T-cell (primary cell): ENCODE measurements at places on chromosomes 6 and 20. TPM values are rescaled to one million over a fixed set of nuclear protein-coding genes. Genes with fewer than 3 reads are reported as not detected.

DNA sequence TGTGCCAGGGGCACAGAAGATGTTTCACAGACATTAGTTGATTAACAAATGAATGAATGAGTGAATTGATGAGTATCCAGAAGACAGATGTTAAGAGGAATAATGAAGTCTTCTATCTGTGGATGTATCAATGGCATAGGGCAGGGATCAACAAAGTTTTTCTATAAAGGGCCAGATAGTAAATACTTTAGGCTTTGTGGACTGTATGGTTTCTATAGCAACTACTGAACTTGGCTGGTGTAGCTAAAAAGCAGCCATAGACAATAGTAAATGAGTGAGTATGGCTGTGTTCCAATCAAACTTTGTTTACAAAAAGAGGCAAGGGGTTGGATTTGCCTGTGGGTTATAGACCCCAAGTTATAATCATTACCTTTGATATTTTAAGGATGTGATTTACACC is 144.0 kb downstream of the PRL start:
- no peak for DNase-seq
- H3K4me1 ChIP-seq = peaks cover 3% of the 10 kb centered on the region
- no peaks in the 10 kb centered on the region for H3K27me3 ChIP-seq
- H3K4me3 ChIP-seq = no peak overlapping the region
- H3K27ac ChIP-seq = no peak overlapping the region

DNA sequence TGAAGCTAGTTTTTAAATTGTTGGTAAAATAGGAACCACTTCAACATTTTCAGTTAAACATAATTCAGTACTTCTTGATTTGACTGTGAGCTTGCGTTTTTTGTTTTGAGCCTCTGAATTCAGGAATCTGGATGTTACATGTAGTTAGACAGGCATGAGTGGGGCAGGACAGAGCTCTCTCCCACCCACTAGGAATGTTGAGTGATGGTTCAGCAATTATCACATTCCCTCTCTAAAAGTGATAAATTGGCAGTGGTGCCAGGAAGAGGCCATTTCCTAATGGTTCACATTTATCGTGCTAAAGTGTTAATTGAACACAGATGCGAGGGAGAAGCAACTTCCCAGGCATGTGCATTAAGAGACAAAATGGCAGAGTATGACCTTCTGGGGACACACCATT is 465.5 kb upstream of the HTR1E start:
- H3K27me3 ChIP-seq = no peaks in the 10 kb centered on the region
- no peaks in the 10 kb centered on the region for H3K4me1 ChIP-seq
- no peak overlapping the region for H3K27ac ChIP-seq
- H3K36me3 ChIP-seq = no peaks in the 10 kb centered on the region
- H3K4me3 ChIP-seq = no peak overlapping the region
- DNase-seq = no peak

GRCh38 chr6:100633096-100633777 is 168.5 kb upstream of the SIM1 start:
- no peaks in the 10 kb centered on the region for H3K4me1 ChIP-seq
- DNase-seq = no peak
- peaks cover 9% of the 10 kb centered on the region for H3K36me3 ChIP-seq

DNA sequence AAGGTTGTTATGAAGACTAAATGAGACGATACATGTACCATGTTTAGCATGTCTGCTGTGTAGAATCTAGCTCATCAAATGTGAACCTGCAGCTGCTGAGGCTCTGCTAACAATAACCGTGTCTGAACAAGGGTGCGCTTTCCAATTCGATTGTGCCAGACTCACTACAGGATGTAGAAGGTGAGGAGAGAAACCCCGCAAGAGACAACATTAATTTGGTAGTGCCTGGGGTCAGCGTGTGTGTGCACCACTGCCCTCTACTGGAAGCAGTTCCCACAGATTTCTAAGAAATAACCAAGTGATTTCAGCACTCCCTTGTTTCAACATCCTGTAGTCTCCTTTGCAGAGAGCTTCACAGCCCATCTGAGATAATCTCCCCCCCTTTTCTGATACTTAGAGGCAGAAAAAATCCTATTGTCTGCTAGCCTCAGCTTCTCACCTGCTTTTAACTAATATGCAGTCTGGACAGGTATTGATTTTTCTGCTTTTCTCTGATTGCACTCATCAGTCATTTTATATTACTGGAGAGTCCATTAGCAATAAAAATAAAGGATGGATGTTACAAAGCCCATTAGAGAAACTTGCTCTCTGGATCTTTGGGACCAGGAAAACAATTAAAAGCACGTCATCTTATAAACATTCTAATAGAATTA is 96.7 kb upstream of the BACH2 start:
- no peak overlapping the region for H3K27ac ChIP-seq
- peaks cover 24% of the 10 kb centered on the region for H3K4me1 ChIP-seq
- no peaks in the 10 kb centered on the region for H3K27me3 ChIP-seq
- peak; percentile 72 for DNase-seq
- H3K4me3 ChIP-seq = no peak overlapping the region

LRRC73 gene
- total RNA-seq = not detected

GPX5 gene
- total RNA-seq = not detected

ETV7 gene
- 3.3 TPM for total RNA-seq
